ENCODE measurements at places on chromosomes 12 and 14.

DNA sequence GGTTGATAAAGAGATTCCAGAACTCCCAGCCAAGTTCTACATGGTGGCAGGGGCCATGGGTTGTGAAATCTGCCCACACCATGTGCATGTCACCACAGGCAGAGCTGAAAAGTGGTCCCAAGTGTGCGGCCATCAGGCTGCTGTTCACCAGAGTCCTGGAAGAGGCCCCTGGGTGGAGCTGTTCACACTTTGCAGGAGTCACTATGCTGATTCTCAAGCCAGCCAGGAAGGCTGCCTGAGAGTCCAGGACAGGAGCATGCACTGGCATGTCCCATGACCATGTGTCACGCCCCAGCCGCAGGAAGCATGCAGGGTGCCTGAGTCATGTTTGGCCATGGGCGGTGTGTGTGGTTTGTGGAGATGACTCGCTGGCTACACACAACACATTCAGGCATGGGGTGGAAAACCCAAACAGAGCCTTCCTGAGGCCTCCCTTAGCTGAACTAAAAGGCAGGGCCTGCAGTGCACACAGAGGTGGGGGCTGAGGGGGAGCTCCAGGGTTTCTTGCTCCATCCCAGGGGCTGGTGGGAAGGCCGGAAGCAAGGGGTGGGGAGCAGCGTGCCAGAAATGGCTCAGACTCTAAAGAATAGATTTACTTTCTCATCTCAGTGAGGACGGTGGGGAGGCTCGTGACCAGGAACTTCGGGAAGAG, 19.4 kb downstream of the ABCB9 start:
- DNase-seq, result no peak

- no peak for DNase-seq
Measured at GRCh38 chr14:89232265-89233070, 184.6 kb downstream of the FOXN3 start.

DNA sequence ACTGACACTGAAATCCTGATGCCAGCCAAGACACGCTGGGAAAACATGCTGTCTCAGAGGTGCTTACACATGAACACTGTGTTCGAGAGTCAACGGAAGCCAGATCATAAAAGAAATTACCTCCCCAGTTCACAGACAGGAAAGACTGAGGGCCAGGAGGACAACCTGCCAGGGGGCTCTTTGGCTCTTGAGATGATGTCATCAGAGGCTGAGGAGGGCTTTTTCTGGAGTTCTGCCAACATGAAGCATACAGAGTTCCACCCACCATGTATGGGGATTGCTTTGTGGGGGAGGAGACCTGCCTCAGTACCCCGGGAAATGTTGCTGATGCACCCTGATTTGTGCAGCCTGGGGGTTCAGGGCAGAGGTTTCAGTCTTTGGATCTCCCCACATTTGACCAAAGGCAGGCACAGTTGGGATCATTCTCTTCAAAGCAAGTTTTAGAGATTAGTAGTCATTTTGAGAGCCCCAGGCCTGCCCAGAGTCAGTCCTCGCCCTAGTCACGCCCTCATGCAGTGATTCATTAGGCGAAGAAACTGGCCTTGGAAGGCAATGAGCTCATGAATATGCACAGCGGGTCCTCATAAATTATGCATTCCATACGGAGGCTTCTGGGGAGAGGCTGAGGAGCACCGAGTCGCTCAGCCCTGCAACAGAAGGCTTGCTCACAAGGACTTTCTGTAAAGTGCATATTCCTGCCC, 34.9 kb upstream of the EML1 start:
- no peak for DNase-seq

- DNase-seq, result peak; percentile 40
Measured at GRCh38 chr14:91416744-91417119, 888 bp downstream of the CCDC88C start.

DNA sequence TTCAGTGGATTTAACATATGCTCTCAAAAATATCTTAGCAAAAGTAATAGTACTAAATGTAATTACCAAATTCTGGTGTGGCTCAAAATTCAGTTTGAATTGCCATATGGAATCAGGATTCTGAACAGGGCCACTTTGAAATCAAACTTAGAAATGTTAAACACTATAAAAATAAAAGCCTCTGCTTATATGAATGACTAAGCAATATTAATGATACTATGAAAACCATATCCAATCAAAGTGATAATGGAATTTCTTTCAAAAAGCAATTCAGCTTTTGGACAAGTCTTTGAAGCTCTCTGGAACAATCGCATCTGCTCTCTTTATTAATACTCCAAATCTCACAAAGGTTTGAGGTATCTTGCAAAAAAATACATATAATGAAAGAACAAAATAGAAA, 51.6 kb downstream of the ERGIC2 start:
- DNase-seq, result no peak

- no peak for DNase-seq
Measured at GRCh38 chr12:29734734-29735133, 49.0 kb downstream of the TMTC1 start.

- no peak for DNase-seq
Measured at GRCh38 chr14:42277840-42278239, 671.2 kb downstream of the LRFN5 start.

GRCh38 chr14:69460093-69460701, 24.3 kb upstream of the PLEKHD1 start:
- DNase-seq, result peak; percentile 73

GRCh38 chr14:30521899-30522736, 36.8 kb upstream of the G2E3 start:
- peak; percentile 45 for DNase-seq

- no peak for DNase-seq
Measured at GRCh38 chr12:55126106-55126505, at the start of gene OR9K2. TSS of gene OR9K2 (plus strand) at chr12:55126406. CDS start at chr12:55129835, 3,429 bp downstream.

DNA sequence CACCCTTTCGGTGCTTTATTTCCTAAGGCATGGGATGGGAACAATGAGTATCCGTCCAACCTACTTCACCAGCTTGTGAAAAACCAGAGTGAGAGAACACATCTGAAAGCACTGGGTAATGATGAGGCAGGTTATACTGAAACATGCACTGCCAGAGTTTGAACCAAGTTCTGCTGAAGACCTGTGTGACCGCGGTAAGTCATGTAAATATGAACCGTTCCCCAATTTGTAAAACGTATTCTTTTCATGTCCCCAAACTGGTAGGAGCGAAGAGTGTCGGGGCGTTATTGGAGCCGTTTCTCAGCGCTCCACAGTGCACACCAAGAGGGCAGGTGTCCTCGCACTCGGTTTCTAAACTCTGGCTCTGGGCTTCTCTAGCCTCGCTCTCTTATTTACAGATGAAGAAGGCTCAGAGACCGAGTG, 788 bp upstream of the NGDN start:
- DNase-seq, result no peak

- no peak for DNase-seq
Measured at GRCh38 chr14:103734081-103734888, 18.7 kb downstream of the ZFYVE21 start.

GRCh38 chr14:68247676-68248268, 428.2 kb downstream of the RAD51B start:
- no peak for DNase-seq

- DNase-seq, result no peak
Measured at GRCh38 chr12:121892673-121893561, 4.3 kb downstream of the PSMD9 start.

- no peak for DNase-seq
Measured at GRCh38 chr14:96861568-96862310, 64.6 kb downstream of the VRK1 start.

DNA sequence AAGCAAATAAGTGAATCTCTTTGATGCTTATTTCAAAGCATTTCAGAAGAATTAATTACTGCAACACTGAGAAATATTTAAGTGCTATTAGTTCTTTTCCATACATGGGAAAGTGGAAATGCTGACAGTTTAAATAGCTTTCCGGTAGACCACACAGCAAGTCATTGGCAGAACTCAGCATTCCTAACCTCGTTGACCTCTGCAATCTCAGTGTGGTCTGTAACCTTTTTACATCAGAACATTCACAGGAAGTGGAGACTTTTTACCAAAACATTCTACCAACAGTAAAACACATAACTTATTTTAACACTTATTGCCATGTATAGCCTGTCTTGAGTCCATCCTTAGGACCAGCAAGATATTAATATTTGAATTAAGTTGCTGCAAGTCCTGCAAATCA, 249.5 kb upstream of the DCN start:
- no peak for DNase-seq

DNA sequence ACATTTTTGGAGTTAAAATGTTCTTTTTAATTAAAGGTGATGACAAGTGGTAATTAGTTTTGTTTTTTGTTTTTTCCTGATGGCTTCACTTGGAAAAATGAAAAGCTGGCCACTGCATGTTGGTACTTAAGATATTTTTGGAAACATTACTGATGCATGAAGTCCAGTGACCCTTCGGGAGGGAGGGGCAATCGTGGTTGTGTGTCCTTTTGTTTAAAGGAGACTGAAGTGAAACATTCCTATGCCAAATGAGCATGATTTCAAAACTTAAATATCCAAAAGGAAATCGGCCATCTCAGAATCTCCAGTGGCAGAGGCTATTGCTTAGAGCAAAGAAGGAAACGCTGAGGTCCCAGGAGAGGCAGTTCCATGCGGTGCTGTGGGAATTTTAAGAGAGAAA, 20.1 kb downstream of the LTBP2 start:
- DNase-seq, result no peak

DNA sequence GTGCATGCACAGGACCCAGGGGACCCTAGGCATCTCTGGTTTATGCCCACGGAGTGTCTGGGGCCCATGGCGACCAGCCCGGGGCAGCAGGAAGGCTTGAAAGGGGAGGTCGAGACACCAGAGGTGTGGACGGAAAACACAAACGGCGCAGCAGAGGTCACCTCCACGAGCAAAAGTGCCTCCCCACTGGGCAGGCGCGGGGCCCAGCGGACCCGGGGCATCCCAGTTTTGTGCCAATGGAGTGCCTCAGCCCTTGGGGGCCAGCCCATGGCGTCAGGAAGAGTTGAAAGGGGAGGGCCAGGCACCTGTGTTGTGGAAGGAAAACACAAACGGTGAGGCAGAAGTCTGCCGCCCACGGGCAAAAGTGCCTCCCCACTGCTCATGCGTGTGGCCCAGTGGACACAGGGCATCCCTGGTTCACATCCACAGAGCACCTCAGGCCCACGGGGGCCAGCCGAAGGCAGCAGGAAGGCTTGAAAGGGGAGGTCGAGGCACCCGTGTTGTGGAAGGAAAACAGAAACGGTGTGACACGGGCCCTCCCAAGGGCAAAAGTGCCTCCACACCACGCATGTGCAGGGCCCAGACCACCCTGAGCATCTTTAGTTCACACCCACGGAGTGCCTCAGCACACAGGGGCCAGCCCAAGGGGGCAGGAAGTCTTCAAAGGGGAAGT, 378.8 kb downstream of the ALG10 start:
- DNase-seq, result no peak

DNA sequence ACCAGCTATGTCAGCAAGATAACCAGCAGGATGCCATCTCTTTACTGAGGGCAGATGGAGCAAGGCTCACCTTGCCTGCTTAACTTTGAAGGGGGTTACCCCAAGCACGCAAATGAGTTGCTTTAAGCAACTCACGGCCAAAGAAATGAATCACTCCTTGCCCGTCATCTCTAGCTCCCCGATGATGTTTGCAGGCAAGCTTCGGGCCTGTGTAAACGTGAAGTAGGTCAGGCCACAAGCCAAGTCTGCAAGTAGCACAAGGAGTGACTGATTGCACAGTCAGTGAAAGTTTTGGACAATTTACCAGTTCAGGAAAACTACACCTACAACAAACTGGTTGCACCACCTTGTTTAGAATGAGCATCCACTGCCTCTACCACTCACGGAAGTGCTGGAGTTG, 699.7 kb upstream of the TBX3 start:
- DNase-seq, result no peak

DNA sequence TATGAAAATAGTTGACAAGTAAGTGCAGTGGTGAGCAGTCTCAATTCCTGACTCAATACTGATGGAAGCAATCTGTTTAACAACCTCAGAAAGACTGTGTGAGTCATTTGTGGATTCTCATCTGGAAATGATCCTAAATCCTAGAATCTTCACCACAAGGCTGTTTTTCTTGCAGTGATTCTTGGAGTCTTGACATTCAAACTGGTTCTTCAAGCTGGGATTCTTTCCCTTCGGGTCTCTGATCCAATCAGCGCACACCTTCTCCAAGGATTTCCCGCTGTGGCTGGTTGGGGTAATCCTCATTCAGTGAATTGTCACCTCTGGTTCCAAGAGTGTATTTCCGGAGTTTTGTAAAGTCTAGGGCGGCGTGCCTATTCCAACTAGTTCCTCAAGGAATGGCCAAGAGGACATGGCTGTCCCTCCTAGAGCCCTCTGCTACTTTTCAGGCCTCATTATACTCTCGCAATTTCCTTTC, 37.7 kb upstream of the FOXJ2 start:
- DNase-seq, result no peak

DNA sequence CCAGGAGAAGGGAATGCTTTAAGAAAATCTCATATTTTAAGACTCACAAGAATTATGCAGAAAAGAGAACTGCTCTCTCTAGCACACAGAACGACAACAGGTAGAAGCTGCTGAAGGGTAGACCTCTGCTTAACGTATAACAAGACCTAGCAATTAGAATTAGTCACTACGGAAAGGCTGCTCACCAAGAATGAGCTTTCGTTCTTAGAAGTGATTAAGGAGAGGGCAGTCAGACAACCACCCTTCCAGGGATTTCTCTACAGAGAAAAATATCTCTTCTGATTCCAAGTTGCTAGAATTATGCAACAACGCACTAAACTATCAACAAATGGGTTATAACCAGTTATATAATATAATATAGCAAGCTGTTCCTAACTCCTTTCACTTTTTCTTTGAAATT, 18.6 kb downstream of the LRIG3 start:
- no peak for DNase-seq

DNA sequence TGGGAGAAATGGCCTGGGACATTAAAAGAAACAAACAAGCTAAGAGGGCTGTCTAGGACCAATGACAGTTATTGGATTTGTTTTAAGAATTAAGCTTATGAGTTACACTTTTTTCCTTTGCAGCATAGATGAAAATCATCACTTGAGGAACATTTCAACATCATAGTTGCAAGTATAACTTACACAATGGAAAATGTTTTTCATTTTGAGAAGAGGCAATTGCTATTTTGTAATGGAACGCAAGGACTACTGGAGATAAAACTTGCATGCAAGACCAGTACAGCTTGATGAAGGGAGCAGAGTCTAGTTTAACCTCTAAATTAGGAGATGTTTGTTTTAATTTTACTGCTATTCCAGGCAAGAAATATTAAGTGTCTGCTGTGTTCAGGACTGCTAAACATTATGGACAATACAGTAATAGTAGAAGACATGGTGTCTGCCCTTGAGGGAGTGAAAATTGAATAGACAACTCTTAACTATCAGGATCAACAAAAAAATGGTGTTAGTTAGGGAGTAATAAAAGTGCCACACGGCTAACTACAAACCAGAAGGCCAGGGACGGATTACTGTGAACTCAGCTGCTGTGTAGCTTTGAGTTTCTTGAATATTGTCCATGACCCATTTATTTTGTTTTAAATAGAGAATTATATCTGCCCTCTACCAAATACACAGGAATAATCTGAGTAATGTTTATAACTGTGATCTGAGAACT, 374.5 kb downstream of the RAD51B start:
- no peak for DNase-seq

- DNase-seq, result no peak
Measured at GRCh38 chr12:119181944-119182343, 3.2 kb downstream of the HSPB8 start.

- DNase-seq, result no peak
Measured at GRCh38 chr14:22497671-22498093, 91.3 kb downstream of the DAD1 start.
